Left cardiac atrium (tissue), 4 donors: ENCODE measurements at places on chromosomes 12 and 14.

DNA sequence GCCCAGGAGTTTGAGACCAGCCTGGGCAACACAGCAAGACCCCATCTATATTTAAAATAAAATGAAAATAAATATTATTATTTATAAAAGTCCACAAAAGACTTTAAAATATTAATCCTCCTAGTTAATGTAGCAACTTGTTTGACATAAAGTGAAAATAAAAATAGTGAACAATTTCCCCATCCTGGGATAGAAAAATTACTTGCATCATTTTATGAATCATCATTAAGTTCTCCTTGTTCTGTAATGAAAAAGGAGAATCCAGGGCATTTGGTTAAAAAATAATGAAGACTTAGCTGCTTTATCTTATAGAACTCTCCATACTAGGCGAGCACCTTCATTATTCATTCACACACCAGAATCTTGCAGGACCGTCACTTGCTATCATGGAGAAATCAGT is 66.1 kb downstream of the ELK3 start:
- no peak for DNase-seq

DNA sequence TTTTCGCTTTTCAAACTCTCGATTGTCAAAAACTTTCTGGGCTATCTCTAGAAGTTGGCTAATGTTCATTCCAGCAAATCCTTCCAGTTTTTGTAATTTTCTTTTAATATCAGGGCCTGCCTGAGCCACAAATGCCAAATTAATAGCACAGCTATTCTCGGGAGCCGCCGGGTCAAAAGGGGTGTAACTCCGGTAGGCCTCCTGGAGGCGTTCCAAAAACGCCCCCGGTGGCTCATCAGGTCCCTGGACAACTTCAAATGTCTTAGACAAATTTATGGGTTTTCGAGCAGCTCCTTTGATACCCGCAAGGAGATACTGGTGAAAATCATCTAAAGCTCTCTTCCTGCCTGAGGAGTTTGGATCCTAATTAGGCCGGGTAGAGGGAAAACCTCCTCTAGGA is 117.9 kb upstream of the PZP start:
- no peak for DNase-seq

- DNase-seq: no peak
Observed at GRCh38 chr14:96304956-96305355, 48.9 kb downstream of the BDKRB1 start.

DNA sequence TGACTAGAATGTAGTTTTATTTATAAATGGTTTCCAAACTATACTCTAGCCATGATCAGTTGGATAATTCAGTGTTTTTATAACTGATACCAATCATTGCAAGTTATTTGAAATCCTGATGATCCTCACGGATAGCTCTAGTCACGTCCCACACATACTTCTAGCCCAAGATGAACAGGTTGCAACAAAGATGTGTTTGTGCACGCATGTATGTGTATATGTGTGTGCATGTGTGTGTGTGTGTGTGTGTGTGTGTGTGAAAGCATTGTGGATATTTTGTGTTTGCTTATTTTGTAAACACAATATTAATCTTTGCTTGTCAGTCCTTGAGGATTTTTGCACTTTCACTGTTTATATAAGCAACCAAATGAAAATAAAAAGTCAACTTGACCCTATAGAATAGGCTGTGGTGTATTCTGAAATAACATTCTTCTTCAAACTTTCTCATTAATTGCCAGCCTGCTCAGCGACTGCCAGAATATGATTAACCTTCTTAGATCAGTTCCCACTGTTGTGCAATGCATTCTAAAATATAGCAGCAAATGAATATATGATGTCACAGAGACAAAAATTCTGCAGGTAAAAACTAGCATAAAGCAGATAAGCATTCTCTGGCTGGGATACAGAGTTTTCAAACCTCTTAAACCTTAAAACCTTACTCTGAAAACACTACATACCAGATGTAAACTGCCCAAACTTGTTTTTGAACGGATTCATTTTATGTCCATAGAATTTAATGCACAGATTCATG is 48.8 kb upstream of the HIF1A start:
- DNase-seq: no peak

GRCh38 chr14:103126088-103126872 is 3.0 kb downstream of the TNFAIP2 start:
- peak; percentile 37 for DNase-seq

DNA sequence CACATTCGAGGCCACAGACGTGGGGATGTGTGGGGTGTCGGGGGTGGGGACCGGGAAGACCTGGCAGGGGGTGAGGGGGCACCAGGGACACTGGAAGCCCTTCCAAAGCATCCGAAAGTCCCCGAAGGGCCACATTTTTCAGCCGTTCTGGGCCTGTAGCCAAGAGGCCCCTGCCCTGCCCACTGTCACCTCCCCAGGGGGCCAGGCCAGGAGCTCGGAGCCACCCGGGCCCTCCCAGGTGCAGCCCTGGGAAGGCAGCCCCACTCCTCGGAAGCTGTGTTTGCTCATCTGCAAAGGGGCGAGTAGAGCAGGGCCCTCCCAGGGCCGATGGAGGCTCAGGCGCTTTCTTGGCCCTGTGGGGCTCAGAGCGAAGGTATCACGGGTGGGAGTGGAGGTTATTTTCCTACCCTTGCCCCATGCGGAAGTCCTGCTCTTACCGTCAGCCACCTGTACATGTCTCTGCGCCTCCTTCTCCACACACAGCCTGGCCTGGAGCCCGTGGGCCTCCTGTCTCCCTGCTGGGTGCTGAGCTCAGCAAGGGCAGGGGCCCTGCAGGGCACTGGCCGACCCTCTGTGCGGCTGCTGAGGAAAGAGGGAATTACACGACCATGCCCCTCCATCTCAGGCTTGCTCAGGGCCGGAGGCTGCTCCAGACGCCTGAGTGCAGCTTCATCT is 27.2 kb downstream of the NOC4L start:
- peak; percentile 17 for DNase-seq

DNA sequence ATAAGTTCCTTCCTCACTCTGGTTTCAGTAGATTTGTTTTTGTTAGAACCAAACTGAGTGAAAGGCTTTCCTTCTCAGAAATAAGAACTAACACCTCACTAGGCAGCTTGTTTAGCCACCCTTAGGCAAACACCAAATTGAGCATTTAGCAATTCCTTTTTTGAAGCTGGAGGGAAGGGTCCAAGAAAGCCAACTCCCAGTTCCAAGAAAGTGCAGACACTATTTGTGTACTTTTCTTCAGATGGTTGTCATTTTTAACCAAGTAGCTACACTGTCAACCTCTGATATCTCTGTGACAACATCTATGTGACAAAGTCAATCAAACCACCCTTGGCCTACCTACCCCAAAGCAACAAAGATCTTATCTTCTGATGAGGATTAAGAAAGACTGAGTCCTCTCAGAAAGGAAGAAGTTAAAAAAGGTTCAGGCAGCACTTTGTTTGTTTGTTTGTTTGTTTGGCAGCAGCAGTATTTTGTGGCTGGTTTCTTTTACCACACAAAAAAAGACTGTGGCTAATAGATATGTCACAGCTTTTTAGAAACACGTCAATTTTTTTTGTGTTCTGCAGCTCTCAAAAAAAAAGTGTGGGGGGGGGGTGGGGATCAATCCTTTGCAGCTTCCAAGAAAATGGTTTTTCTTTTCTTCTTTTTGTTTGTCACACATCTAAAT is 203.8 kb downstream of the CRADD start:
- DNase-seq: no peak

DNA sequence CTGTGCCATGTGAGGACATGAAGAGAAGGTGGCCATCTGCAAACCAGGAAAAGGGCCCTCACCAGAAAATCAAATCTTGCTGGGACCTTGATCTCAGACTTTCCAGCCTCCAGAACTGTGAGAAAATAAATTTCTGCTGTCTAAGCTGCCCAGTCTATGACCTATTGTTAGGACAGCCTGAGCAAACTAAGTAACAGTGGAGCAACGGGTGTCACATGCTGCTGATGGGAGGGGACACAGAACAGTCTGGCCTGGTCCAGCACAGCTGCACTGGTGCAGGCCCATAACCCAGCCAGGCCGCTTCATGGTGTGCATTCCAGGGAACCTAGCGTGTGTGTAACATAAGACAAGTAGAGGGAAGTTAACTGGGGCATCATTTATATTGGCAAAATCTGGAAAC is 42.1 kb downstream of the GRIP1 start:
- no peak for DNase-seq

GRCh38 chr12:58678753-58679152 is 241.6 kb downstream of the LRIG3 start:
- no peak for DNase-seq

DNA sequence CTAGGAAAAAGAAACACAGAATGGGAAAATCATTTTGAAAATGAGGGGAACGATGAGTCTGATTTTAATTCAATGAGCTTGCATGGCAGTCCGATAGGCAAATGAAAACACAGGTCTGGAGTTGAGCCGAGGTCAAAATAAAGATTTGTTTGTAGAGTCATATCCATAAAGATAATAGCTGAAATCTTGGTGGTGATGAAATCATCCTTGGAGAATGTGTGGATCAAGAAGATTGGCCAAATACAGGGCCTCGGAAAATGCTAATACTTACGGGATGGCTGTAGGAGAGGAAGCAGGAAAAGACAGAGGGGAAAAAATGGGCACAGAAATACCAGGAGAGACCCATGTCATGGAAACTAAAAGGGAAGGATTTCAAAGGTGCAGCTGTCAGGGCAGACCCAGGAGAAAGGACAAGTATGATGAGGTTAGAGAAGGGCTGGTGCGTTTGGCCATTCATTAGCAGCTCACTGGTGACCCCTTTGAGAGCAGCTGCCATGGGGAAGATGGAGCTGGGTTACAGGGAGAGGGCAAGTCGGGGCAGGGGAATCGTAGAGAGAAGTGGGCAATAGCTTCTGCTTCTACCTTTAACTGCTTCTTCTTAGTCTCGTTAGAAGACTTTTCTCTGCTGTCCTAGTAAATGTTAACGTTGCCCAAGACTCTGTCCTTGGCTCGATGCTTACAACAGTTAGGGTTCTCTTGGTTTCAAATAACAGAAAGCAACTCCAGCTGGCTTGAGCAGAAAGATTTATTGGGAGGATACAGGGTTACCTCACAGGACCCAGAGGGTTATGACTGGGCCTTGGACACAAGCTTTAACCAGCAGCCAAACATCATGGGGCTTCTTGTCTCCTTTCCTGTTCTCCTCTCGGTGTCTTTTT is 161.8 kb downstream of the EFCAB11 start:
- DNase-seq: peak; percentile 21

GRCh38 chr14:69848156-69848555 is 31.1 kb upstream of the SMOC1 start:
- no peak for DNase-seq

GRCh38 chr14:99244941-99245563 is 26.9 kb downstream of the BCL11B start:
- no peak for DNase-seq

DNA sequence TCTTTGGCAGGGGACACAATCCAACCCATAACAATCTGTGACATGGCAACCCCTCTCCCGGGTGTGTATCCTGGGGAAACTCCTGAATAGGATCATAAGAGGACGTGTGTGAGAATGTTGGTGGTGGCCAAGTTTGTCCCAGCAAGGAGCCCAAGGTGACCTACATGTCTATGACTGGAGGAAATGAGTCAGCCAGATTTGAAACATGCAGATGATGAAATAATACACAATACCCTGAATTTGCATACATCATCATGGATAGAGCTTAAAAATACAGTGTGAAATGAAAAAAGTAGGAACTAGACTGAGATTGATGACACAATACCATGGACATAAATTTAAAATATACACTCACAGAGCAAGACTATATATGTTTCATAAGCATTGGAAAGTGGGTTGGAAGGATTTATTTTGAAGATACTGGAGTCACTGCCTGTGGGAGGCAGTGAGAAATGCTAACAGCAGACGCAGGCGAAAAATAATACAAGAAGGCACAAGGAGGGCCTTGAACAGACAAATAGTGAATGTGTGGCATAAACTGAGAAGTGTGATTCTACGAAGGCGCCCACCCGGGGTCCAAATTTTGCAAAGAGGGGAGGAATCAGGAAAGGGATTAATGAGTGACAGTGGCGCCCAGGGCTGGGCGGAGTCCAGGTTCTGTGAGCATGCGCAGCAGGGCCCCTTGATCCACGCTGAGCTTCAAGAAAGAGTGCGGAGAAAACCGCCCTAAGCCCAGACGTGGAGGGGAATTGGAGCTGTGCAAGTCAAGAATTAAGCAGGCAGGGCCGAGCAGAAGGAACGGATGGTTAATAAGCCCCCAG is 7.0 kb upstream of the MAP1LC3B2 start:
- no peak for DNase-seq

DNA sequence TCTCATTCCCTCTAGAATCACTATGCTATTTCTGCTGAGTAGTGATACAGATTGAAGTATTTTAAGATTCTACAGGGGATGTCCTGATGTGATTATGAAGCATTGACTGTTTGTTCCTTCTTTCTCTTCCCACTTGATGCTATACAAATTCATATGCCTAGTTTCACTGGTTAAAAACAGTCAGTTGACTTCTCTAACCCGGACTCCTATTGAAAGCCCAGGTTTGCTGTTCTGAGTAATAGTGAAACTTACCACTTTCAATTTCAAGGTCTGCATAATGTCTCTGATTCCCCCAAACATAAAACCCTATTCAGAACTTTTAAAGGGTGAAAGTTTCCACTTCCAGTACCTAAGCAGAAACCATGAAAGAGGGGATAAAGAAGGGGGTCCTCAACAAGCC is 117.7 kb upstream of the RPL10L start:
- no peak for DNase-seq

- DNase-seq: no peak
Observed at GRCh38 chr12:111312708-111313107, 56.2 kb downstream of the PHETA1 start.

DNA sequence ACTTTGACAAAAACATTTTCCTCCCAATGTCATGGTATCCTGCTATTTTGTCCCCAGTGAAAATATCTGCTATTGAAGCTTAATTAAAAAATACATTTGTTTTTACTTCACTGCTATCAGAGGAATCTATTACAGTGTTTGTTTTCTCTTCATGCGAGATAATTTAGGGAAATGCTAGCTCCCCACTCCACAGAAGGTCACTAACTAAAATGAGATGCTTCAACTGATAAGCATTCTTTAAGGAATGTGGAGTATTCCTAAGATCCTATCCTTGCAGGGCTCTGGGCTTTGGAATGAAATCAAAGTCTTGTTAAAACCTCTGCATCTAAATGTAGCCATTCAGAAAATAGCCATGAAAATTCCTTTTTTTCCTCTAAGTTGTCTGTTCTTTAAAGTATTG is 39.5 kb downstream of the PAX9 start:
- no peak for DNase-seq

- DNase-seq: peak; percentile 41
Observed at GRCh38 chr12:53750812-53751335, 905 bp downstream of the CISTR start.

DNA sequence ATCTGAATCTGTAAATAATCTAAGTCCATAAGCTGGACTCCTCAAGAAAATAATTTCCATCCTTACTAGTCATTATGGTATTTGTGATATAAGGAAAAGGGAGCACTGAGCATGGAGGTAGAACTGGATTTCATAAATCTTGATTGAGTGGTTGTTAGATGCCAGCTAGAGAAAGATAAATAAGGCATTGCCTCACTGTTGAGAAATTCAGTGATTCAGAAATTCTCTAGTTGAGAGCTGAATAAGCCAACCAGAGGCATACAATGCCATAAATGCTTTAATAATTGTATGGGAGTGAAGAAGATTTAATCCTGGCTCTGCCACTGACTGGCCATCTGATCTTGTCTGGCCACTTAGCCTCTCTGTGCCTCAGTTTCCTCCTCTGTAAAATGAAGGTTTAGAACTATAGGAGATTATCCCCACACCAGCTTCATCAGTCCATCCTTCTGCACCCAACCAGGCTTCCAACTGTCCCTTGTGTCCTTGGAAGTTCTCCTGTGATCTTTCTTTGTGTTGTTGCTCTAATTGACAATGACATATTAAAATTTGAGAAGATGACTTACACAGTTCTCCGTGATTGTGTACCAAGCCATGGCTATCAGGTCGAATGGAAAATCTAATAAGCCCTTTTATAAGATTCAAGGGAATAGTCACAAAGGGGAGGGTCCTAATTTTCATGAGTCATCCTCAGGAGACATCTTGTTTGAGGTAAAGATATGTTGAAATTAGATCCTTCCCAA is 394.3 kb downstream of the EGLN3 start:
- DNase-seq: no peak
